ENCODE measurements at places on chromosomes 5 and 9. TPM values are rescaled to one million over a fixed set of nuclear protein-coding genes. Genes with fewer than 3 reads are reported as not detected.

GRCh38 chr9:126499005-126499910 is 114.5 kb upstream of the LMX1B start:
- DNase-seq: no peak

GRCh38 chr5:57858905-57859304 is 376.3 kb upstream of the ACTBL2 start:
- DNase-seq: peak; percentile 41

DNA sequence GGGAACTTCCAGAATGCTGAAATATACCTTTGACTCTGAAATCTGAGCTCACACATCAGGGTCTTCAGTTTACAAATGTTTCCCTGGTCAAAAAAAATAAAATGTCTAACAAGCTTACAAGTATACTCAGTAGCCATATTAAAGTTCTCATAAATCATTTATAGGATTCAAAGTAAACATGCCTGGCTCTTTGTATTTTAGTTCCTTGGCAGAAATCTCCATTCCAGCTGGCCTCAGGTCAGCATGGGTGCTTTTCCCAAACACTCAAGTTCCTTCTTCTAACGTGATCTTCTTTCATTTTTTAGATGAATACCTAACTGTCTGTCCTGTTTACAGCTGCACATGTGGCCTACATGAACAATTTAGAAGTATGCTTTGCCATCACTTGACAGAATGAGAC is 263.2 kb downstream of the GAS1 start:
- no peak for DNase-seq

DNA sequence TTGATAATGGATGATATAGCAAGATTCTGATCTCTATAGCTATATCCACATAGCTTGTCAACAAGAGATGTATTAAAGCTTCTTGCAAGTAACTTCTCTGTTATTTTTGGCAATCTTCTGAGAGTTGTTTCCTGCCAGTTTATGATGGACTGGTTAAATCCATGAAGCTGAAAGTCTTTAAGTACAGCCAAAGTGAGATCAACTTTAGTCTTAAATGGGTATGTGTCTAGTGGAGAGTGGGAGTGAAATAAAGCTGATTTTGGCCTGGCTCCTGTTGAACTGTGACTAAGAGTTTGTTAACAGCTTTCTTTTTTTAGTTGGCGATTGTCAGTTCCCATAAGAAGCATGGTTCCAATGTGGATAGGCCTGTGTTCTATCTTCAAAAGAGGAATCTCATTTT is 350.9 kb upstream of the PCSK5 start:
- no peak for DNase-seq

- DNase-seq: no peak
Measured at GRCh38 chr5:66929995-66930394, 266.6 kb downstream of the CD180 start.

GRCh38 chr5:55220433-55221185 is 6.5 kb downstream of the MCIDAS start:
- no peak for DNase-seq

- DNase-seq: no peak
Measured at GRCh38 chr5:64773533-64773932, 4.8 kb downstream of the CWC27 start.

DNA sequence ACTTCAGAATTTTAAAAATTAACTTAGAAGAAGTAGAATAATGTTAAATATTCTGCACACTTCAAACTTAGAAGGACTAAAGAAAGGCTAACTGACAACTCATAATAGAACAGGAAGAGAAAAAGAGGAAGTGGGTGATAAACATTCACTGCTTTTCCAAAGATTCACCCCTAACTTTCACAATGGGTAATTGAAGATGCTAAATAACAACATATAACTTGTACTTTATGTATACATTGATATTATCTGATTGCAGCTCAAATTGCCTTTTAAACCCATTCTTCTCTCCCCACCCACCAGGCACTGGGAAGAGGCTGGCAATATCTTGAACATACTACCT is 376.6 kb downstream of the EFNA5 start:
- no peak for DNase-seq

DNA sequence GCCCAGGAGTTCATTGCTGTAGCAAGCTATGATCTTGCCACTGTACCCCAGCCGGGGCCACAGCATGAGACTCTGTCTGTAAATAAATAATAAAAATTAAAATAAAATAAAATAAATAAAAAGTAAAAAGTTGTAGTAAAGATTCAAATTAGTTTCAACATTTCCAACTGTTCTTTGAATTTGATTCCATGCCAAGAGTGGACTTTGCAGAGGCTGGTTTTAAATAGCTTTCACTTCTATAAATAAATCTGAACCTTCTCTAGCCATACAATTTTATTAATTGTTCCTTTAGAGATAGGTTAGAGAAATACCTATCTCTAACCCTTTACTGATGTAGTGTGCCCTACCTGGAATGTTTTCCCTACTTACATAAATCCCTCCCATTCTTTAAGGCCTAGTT is 129.7 kb upstream of the SLIT3 start:
- no peak for DNase-seq

GRCh38 chr9:13778631-13779030 is 499.1 kb upstream of the MPDZ start:
- DNase-seq: no peak

- DNase-seq: no peak
Measured at GRCh38 chr5:126680191-126680817, 79.6 kb downstream of the PHAX start.

GRCh38 chr5:109347252-109347888 is 62.4 kb downstream of the PJA2 start:
- DNase-seq: no peak

The GRK6 gene
- 24.2 TPM for polyA plus RNA-seq

The NXNL2 gene
- polyA plus RNA-seq: 2.8 TPM

The GCNT4 gene
- 18.3 TPM for polyA plus RNA-seq
